ENCODE measurements at places on chromosomes 5 and 9.

- DNase-seq = no peak
Observed at GRCh38 chr5:172792701-172793570, 21.9 kb upstream of the DUSP1 start.

DNA sequence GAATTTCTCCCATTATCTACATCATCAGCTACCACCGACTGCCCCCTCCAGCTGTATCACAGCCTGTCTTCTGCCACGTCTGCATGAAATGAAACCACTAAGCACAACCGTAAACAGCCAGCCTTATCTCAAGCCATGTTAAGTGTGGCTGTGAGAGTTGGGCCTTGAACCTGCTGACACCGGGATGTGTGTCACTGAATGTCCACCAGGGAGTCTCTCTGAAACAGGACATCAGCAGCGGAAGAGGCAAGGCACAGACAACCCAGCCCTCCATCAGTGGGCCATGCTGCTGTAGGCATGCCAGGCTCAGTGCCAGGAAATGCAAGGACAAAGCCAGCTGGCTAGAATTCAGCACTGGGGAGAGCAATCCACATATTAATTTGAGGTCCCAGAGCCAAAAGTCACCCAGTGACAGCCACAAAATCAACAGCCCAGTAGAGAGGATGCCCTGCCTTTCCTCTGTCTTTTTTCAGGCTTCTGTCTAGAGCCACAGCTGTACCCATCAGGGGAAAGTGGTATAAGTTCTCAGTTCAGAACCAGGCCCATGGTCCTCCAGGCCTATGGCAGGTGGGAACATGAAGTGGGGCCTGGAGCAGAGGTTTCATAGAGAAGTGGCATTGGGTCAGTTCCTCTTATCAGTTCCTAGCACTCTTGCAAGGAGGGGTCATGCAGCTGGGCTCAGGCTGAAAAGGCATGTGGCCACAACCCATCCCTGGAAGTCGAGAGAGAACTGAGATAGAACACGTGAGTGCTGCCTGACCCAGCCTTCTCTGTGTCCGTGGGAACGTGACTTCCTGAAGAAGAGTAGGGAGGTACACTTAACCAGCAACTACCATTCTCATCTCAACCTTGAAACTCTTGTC lies 199.4 kb downstream of the ESM1 start:
- DNase-seq = no peak

DNA sequence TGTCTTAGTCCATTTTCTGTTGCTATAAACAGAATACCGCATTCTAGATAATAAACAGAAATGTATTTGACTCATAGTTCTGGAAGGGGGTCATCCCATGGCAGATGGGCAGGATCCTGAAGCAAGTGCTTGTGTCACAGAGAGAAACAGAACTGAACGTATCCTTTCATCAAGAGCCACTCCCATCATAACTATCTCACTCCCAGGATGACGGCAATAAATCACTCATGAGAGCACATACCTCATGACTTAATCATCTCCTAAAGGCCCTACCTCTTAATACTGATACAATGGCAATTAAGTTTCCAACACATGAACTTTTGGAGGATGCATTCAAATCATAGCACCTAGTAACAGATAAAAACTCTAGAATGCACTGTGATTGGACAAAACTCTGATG lies 142.9 kb downstream of the CAMK4 start:
- no peak for DNase-seq

GRCh38 chr5:150329038-150329437 lies 26.3 kb upstream of the ARSI start:
- DNase-seq = no peak

DNA sequence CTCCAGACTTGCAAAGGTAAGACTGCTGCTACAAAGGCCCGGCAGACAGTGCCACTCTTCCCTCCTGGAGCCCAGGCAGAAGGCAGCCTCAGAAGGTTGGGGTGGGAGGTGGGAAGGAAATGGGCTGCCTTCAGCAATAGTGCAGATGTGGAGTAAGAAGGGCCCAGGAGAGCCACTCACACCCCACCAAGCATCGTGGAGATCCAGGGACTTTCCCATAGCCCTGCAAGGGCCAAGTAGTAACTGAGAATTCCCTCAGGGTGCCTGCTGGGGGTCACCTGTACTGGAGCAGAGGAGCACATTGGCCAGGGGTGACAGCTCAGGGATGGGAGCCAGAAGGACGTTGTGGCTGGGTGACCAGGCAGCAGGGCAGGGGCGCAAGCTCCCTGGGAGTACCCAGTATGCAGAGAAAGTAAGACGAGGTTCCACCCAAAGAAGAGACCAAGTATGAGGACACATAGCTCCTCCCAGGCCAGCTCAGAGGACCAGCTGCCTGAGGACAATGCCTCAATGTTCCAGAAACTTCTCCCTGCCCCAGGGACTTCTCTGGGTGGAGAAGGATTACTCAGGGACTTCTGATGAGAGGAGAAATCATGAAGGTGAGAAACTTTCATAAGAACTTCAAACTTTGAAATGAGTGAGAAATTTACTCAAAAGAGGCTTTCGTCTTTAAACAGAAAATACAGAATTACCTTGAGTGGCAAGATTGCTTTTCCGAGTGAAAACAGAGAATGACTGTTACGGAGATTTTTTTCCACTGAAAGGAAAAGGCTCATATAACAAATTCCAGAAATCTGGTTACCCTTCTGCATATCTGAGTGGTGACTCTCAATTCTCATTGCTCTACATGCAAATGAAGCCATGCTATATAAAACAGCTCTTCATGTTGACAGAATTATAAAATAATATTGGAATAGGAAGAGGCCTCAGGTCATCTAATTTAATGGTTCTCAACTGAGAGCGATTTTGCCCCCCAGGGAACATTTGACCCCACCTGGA lies 87.9 kb upstream of the TRIO start:
- no peak for DNase-seq

GRCh38 chr9:127248241-127248640 lies 16.3 kb upstream of the GARNL3 start:
- no peak for DNase-seq

- no peak for DNase-seq
Observed at GRCh38 chr9:114953959-114954358, 23.6 kb upstream of the TNFSF8 start.

GRCh38 chr9:122071715-122072114 lies 21.4 kb downstream of the TTLL11 start:
- DNase-seq = no peak

- no peak for DNase-seq
Observed at GRCh38 chr9:69452110-69452782, 127.2 kb downstream of the ENTREP1 start.

DNA sequence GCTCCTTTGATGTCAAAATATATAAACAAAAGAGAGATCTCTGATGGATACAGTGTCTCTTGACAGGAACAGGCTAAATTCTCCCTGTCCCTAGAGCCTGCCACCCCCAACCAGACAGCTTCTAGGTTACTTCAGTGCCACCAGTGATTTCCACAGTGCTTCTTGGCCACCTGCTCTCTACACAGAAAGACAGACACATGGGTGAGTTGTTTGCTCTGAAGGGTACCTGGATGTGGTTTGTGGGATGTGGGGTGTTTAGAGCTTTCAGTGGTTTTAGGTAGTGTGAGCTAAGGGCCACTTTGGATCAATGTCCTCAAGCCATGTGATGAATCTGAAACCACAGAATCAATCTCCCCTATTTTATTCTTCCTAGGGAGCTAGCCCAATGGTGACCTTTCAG lies 125.4 kb downstream of the ANKRD18B start:
- DNase-seq = no peak

DNA sequence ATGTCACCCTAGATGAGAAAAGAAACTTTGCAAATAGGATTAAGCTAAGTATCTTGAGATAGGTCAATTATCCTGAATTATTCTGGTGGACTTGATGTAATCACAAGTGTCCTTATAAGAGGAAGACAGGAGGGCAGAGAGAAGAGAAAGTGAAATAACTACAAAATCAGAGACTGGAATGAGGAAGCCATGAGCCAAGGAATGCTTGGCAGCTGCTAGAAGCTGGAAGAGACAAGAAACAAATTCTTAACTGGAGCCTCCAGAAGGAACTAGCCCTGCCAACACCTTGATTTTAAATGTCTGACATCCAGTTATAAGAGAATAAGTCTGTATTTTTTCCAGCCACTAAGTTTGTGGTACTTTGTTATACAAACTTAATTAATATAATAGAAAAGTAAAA lies 480.0 kb downstream of the NR2F1-AS1 start:
- DNase-seq = no peak

Measured in frontal cortex (tissue), 4 donors.